ENCODE measurements at places on chromosomes 12 and 14.

- no peak for DNase-seq
Measured at GRCh38 chr14:91858536-91859275, 8.6 kb downstream of the TC2N start.

- DNase-seq, result no peak
Measured at GRCh38 chr12:105977236-105977635, 161.5 kb downstream of the NUAK1 start.

- DNase-seq, result no peak
Measured at GRCh38 chr14:91416744-91417119, 888 bp downstream of the CCDC88C start.

DNA sequence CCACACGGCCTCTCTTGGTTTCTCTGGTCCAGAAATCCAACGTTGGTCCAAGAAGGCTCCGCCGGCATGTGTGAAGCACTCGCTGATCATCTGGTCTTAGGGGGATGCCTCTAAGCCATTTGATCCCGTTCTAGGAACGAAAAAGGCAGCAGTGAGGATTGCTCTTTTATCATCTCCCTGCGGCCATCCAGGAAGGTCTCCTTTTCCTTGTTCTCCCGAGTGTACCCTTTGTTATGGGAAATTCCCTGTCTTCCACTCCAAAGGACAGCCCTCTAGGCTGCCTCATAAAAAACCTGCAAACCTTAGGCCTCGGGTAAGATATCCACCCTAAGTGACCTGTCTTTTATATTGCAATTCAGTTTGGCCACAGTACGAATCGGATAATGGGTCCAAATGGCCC, 85.8 kb downstream of the TMTC3 start:
- no peak for DNase-seq

- DNase-seq, result no peak
Measured at GRCh38 chr14:84453307-84453950, 1076.5 kb upstream of the FLRT2 start.

DNA sequence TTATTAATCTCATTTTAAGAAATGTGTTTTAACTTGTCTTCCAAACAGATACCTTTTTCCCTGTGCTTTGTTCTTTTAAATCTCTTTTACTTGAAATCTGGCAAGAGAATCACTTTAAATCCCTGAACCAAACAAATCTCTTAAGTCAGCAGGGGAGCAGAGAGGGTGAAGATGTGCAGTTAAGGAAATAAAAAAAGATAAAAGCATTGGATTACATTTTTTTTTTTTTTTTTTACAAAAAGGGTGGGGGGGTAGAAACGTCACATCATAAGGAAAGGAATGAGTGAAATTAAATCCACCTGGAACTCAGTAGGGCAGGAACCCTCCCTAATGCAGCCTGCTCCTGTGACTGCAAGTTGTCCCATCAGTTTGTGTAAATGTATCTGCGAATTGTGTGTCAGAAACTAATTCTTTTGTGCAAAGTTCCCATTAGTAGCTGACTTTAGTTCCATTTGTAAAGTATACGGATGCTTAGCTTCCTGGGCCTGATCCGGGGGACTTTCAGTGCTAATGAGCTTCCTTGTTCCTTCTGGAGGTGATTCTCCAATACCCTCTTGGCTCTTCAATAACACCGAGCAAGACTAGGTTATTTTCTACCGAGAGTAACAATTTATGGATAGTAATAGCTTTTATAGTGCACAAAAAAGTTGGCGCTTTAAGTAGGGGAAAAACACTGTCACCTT, 1.5 kb downstream of the TTC6 start:
- no peak for DNase-seq
